Retinal pigment epithelial cell (primary cell): ENCODE measurements at places on chromosomes 2 and 18.

DNA sequence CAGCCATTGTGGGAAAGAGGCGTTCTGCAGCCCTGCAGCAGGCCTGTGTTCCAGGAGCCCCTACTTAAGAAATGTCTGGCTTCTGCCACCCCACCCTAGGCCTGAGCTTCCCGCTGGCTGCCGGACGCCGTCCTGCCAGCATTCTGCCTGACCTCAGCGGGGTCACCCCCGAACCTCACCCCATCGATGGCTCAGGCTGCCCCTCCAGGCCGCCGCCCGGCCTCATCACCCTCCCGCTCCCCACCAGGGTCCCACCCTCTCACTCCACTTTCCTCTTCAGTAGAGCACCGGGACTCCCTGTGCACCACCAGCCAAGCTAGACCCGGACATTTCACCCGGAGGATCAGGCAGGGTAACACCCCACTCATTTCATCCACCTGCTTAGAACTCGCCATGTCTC, 73.6 kb upstream of the SALL3 start:
- no peak for DNase-seq

DNA sequence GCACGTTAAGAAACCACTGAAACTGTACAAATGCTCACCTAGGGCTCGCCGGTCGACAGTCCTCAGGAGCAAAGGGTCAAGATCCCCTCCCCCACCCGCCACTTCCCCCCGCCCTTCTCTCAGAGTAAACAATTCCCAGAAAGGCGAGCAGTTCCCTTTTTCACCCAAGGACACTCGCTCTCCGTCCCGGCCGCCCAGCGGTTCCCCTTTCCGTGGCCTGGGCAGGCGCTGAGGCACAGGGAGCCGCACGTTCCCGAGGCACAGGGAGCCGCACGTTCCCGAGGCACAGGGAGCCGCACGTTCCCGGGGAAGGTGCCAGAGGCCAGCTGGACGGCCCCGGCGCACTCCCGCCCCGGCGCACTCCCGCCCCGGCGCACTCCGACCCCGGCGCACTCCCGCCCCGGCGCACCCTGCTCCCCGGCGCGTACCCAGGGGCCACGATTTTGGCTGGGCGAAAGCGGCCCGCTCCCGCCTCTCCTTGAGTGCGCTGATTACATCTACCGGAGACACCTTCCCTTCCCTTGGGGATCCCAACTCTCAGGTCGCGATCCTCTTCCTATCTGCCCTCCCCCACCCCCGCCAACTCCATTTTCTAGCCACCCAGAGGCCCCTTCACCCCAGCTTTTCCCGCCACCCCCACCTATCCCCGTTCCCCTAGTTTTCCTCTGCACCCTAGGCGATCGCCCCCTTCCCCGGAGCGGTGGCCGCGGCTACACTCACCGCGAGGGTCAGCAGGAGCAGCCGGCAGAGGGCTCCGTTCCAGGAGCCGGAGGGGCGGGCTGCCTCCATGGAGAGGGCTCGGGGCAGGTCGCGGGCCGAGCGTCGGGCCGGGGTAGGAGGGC, 817 bp downstream of the DSC2 start:
- DNase-seq = no peak

- no peak for DNase-seq
These were observed 471.1 kb upstream of the SMIM21 start for GRCh38 chr18:75898651-75899050.

DNA sequence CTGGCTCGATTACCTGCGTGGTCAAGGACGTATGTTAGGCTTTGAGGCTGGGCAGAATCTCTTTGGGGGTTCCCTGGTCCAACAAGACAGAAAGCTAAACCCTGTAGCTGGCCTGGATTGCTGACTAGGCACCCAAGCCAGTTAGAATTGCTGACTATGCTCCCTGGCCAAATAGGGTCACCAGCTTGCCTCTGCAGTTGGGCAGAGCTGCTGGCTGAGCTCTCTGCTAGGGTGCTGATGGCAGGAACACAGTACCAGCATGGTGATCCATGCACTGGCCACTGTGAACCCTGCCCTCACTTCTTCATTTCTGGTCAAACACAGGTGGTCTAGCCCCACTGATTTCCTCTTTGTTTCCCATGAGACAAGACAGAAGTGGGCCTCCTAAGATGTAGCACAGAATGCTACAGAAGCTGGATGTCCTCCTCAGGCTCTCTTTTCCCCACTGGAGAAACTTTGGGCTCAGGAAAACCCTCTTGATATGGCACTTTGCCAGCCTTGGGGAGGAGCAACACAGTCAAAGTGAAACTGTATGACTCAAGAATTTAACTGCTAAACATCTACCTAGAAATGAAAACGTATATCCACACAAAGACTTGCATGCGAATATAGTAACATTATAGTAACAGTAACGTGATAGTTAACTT, 20.8 kb downstream of the SP140L start:
- DNase-seq = no peak

DNA sequence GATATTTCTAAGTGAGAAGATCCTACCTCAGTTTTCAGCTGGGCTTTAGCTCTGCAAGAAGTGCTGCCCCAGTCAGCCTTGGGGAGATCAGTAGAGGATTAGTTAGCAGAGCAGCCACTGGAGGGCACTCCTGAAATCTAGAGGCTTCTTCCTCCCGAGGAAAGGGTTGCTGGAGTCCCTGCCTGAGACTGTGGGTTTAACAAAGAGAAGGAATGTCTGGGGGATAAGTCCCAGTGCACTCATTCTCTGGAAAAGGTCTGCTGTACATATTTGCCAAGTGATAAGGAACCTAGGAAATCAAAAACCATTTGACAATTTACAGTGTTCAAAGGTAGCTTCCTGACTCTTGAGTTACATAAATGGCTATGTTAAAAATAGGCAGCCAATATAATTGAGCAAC, 207.2 kb downstream of the SLC8A1 start:
- peak; percentile 64 for DNase-seq

DNA sequence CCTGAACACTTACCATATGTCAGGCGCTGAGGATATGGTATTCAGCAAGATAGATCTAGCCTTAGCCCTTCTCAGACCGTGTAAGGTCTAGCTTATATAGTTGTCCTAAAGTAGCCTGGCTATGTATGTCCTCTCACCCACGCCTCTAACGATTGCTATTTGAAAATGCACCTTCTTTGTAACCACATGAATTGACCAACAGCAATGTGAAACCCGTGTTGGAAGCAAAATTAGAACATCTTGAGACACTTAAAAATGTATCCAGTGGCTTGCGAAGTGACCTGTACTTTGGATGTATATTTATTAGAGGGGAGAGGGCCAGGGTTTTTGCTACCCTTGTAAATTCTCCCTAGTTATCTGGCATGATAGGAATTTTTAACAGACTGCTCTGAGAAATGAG, 860.0 kb upstream of the ZEB2 start:
- DNase-seq = no peak
